Naive thymus-derived CD8-positive, alpha-beta T cell (primary cell): ENCODE measurements at places on chromosomes 3 and 15. TPM values are rescaled to one million over a fixed set of nuclear protein-coding genes. Genes with fewer than 3 reads are reported as not detected.

Gene GOLGA6L7
- total RNA-seq: not detected

- H3K36me3 ChIP-seq: no peaks in the 10 kb centered on the region
- DNase-seq: no peak
- no peak overlapping the region for H3K27ac ChIP-seq
- H3K4me1 ChIP-seq: peaks cover 10% of the 10 kb centered on the region
These were observed 630 bp downstream of the CACNA2D2 start for GRCh38 chr3:50502584-50503423.

DNA sequence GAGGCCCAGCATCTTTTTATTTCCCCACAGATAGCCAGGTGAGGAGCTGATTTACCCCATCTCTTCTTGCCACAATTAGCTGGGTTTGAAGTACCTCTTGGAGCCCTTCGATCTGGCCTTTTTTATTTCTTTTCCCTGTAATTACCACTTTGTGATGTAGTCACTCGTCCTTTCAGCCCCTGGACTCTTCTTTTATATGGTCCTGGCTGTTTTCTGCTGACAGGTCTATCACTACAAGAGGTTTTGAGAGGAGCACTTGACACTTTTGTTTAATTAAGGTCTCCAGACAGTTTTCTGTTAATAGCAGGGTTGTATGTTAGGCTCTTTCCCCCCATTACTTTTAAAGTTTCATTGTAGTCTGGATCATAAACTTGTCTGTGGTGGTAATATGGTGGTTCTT lies 11.8 kb downstream of the ATXN7 start:
- no peaks in the 10 kb centered on the region for H3K27me3 ChIP-seq
- H3K27ac ChIP-seq: no peak overlapping the region
- no peaks in the 10 kb centered on the region for H3K36me3 ChIP-seq
- peaks cover 88% of the 10 kb centered on the region for H3K4me1 ChIP-seq
- H3K4me3 ChIP-seq: no peak overlapping the region
- no peak for DNase-seq

GRCh38 chr3:51671734-51672475 lies 853 bp downstream of the TEX264 start:
- H3K4me3 ChIP-seq: peak overlapping the region; percentile 90
- peaks cover 70% of the 10 kb centered on the region for H3K4me1 ChIP-seq
- DNase-seq: no peak
- peaks cover 7% of the 10 kb centered on the region for H3K36me3 ChIP-seq

DNA sequence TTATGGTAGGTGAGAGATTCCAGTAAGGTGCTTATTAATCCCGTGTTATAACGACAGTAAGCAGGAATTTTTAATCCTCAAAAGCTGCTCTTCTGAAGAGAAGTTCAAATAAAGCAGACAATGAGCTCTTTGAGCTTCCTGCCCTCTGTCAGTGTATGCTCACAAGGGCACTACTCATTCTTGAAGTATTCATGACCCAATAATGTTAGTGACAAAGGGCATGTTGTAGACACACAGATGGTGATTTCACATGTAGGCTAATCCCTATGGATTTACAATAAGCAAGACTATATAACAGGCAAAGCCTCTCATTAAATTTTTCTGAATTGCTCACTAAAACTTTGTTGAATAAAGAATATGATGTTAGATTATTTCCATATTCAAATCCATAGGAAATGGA lies 578.6 kb downstream of the RSL24D1 start:
- no peak for DNase-seq
- H3K4me3 ChIP-seq: no peak overlapping the region
- peaks cover 10% of the 10 kb centered on the region for H3K27me3 ChIP-seq

- H3K27ac ChIP-seq: peak overlapping the region; percentile 98
- H3K4me1 ChIP-seq: peaks cover 46% of the 10 kb centered on the region
- H3K4me3 ChIP-seq: peak overlapping the region; percentile 100
- peak; percentile 42 for DNase-seq
These were observed 466 bp downstream of the NFKBIZ start for GRCh38 chr3:101849714-101850245.

DNA sequence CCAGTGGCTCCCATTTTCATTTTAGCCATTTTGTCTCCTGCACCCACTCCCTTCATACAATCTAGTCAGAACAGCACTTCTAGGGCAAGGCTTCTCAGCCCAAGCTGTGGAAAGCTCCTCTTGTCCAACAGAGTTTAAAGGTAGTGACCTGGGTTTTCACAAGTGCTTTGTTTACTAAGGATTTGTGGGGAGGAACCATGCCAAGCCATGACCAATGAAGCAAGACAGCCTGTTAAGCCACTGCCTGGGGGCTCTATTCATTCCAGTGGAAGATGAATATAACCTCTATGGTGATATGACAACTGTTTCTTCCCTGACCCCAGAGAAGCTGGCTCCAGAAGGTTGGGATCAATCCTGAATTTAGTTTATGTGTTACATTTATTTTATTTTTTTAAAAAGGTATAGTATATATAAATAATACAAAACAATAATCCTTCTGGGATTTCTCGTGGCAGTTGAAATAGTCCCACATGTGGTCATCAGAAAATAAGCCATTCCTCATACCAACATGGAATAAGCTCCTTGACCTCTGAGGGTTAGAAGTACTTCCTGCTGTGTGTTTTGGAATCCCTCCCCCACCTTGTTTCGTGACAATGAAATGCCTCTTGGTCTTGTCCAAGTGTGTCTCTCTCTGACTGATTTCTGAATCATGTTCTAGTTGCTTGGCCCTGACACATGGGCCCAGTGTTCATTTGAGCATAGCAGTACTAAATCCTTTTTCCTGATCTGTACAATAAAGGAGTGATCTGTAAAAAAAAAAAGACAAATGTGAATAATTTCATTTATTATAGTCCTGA lies 13.3 kb upstream of the THUMPD3 start:
- no peaks in the 10 kb centered on the region for H3K27me3 ChIP-seq
- H3K27ac ChIP-seq: no peak overlapping the region
- H3K36me3 ChIP-seq: no peaks in the 10 kb centered on the region
- no peak overlapping the region for H3K4me3 ChIP-seq
- DNase-seq: no peak
- peaks cover 4% of the 10 kb centered on the region for H3K4me1 ChIP-seq

Gene UBA5
- 37.7 TPM for total RNA-seq

DNA sequence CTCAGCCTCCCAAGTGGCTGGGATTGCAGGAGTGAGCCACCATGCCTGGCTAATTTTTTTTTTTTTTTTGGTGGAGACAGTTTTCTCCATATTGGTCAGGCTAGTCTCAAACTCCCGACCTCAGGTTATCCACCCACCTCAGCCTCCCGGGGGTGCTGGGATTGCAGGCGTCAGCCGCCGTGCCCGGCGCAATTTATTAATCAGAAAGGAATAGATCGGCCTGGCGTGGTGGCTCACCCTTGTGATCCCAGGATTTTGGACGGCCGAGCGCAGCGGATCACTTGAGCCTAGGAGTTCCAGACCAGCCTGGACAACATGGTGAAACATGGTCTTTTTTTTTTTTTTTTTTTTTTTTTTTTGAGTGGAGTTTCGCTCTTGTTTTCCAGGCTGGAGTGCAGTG lies 13.3 kb upstream of the GOLGA8M start:
- H3K36me3 ChIP-seq: no peaks in the 10 kb centered on the region
- no peak overlapping the region for H3K4me3 ChIP-seq
- H3K27me3 ChIP-seq: peaks cover 1% of the 10 kb centered on the region
- no peak for DNase-seq
- H3K4me1 ChIP-seq: peaks cover 6% of the 10 kb centered on the region

Gene CX3CR1
- total RNA-seq: 0.96 TPM

- no peaks in the 10 kb centered on the region for H3K36me3 ChIP-seq
- no peaks in the 10 kb centered on the region for H3K27me3 ChIP-seq
- H3K4me1 ChIP-seq: no peaks in the 10 kb centered on the region
- no peak for DNase-seq
These were observed 65.7 kb upstream of the IL12A start for GRCh38 chr3:159922861-159923312.
